ENCODE measurements at places on chromosomes 2 and 18.

DNA sequence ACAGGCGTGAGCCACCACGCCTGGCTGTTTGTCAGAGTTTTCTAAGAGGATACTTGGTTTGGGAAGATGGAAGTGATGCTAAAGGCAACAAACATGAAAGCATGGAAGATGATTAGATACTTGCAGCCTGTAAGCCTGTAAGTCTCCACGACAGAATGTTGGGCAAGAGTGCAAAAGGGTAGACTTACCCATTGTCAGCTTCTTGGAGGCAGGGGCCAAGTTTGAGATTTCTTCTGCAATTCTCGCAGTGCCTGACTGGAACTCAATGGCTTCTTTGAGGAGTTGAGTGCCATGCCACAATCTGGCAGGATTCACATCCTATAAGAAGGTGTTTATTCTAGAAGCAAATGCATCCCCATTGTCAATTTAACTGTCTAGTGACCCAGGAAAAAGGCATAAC is 70.1 kb upstream of the EFEMP1 start:
- DNase-seq = no peak

DNA sequence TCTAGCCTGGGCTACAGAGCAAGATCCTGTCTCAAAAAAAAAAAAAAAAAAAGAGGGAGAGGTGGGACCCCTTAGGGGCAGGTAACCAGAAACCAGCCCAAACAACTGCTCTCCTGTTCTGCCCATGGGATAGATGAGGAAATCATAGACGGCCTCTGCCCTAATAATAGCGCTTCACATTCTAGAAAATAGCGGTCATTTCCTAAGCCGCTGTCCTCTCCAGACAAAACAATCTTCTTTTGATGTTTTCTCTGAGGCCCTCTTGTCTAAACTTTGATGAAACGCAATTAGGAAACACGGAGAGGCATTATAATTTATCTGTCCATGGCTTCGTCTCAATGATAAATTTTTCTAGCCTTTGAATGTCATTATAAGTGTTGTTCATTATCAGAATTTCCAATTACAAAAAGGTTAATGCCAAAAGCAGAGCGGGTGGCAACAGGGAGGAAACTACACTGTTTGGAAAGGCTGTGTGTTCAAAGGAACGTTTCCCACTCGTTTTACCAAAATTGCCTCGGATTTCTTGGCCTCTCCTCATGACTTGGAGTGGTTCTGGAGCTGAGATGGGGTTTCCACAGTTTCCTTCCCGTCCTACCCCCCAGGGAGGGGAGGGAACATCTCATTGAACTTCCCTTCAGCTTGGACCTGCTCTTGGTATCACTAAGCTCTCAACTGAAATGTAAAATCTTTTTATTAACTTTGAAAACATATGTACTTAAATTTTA is 151.6 kb upstream of the ZNF236 start:
- no peak for DNase-seq

GRCh38 chr2:132664096-132664495 is 5.9 kb downstream of the LYPD1 start:
- no peak for DNase-seq

DNA sequence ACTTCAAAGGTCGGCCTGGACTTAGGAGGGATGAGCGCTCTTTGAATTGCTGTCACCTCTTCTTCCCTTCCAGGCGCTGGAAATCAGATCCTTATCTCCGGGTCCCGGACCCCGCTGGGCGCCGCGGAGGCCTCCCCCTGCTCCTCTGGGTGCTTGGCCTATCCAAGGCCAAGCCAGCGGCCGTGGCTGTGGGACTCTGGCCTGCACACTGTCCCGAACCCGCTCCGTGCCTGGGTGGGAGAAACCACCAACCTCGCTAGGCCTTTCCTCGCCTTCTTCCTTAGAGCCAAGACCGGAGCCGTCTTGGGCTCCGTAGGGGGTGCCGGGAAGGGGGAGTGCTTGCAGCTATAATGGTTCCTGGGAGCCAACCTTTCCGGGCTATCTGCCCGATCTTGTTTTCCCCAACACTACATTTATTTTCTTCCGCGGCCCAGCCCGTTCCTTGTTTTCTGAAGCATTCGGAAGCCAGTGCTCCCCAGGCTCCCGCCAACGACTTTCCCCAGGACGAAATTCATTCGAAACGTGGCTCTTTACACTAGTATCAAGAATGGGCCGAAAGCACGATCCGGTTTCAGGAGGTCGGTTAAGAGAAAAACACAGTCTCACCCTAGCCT is 2.4 kb downstream of the OSR1 start:
- DNase-seq = no peak

DNA sequence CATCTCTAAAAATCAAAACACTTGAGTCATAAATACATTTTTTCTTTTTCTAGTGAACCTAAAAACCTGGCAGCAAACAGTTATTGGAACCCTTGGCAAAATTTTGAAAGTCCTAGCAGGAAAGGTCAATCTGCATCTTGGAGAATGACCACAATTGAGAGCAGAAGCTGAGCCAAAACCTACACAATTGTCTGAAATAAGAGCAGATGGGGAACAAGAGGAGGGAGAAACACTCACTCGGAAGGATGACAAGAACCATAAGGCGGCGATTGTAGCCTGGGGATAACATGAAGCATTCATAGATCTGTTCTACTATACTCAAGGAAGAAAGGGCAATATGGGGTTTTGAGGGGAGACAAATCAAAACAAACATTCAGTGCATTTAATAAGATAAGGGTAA is 117.0 kb downstream of the CHN1 start:
- no peak for DNase-seq

GRCh38 chr2:73263540-73264331 is 20.5 kb downstream of the FBXO41 start:
- DNase-seq = no peak

DNA sequence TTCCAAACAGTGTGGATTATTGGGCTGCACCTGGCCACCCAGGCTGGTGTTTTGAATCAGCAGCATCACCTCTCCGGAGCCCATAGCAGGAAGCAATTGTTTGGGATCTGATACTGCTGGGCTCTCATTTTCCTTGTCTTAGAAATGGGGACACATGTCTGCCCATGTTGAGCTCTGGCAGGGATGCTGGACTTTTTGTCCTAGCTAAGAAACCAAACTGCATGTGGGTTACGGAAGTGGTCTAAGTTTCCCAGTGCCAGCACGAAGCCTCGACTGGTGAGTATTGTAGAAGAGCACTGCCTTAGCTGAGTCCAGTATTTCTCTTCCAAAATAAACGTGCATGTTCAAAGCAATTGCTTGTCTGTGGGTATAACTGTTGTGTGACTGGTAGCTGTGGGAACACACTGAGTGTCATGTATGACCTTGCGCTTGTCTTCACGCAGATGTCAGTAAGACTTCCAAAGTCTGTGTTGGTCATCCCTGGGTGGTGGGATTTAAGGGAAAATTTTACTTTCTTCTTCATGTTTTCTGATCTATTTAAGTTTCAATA is 43.6 kb downstream of the SH3RF3 start:
- no peak for DNase-seq

GRCh38 chr2:71710367-71711132 is 257.2 kb downstream of the DYSF start:
- DNase-seq = no peak
